Eye (tissue), 1 donor: ENCODE measurements at places on chromosomes 16 and 17.

GRCh38 chr16:88070341-88070740, 119.1 kb downstream of the BANP start:
- no peak for DNase-seq

DNA sequence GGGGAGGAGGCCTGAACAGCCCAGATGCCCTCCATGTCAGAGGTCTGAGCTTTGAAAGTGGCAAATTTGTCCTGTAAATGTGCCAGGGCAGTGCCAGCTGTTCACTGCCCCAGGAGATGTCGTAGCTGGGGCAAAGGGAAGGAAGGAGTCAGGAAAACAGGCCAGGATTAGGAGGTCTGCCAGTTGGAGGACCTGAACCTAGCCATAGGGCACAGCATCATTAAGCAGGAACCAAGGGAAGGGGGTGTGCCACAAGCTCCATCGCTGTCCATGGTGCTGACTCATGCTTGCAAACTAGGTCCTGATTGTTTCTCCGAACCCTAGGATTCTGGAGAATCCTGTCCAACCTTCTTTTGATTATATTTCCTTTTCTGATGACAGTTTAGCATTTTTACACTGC, 124.2 kb downstream of the TMEM132E start:
- peak; percentile 88 for DNase-seq

DNA sequence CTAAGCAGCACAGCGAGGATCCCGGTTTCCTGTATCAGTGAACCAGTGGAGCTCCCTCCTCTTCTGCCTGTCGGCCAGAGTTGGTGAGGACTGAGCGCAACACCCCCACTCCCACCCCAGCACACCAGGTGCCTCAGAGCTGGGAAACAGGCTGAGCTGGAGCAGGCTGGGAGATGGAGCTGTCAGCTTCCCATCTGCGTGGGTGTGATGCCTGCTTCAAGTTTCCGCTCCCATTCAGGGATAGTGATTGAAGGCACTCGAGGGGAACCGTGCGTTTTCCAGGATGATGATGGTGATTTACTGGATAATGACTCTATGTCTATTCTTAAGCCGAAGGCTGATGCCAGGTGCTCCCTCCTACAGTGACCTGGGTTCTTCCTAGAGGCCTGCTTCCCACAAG, 144.5 kb downstream of the TMEM132E start:
- DNase-seq: no peak

GRCh38 chr16:4182581-4183236, 59.2 kb downstream of the SRL start:
- no peak for DNase-seq

DNA sequence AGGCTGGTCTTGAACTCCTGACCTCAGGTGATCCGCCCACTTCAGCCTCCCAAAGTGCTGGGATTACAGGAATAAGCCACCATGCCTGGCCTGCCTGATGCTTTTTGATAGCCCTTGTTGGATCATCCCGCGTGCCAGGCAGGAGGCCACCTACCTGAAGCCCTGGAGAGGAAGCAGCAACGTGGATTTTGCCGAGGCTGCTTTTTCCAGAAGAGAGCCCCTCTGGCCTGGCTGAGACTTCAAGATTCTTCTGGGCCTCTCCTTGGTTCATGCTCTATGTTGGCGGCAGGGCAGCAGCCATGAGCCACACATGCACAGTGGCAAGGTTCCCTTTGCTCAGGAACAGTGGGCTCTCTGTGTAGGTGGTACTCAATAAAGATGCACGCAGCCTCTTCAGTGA, 11.5 kb downstream of the KATNB1 start:
- DNase-seq: no peak

GRCh38 chr16:57251352-57251751, 6.3 kb downstream of the ARL2BP start:
- DNase-seq: no peak

- DNase-seq: no peak
Observed at GRCh38 chr17:12637745-12638651, 27.7 kb upstream of the MYOCD start.

DNA sequence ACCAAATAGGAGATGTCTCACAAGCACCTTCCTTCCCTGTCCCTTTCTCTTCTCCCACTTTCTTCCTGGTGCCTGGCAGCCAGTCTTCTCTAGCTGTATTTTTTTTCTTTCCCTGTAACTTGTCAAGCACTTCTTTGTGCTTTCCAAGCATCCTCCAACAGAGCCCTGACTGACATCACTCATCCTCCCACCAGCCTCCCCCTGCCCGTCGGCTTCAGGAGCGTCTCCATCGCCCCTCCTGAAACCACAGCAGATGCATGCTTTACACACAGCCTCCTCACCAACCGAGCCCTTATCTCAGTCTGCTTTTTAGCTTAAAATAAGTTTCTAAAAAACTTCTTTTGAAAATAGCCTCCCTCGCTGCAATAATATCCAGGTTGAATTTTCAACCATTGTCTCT, 268.7 kb upstream of the CDH5 start:
- DNase-seq: peak; percentile 64

- peak; percentile 31 for DNase-seq
Observed at GRCh38 chr17:73841431-73842060, 197.3 kb upstream of the SDK2 start.

DNA sequence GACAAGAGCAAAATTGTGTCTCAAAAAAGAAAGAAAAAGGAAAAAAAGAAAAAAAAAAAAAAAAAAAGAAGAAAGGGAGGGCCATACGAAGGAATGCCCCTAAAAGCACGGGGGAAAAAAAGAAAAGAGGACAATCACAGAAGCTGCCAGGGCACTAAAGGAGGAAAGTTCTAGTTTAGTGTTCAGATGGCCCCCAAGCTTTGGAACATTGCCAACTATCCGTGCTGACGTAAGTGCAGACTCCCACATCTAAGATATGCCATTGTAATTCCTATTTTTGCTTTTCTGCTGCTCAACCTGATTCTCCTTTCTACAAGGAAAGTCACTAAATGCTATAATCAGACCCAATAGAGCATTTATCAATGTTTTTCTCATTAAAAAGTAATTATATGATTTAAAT, 842.1 kb downstream of the KCNJ2 start:
- DNase-seq: no peak

DNA sequence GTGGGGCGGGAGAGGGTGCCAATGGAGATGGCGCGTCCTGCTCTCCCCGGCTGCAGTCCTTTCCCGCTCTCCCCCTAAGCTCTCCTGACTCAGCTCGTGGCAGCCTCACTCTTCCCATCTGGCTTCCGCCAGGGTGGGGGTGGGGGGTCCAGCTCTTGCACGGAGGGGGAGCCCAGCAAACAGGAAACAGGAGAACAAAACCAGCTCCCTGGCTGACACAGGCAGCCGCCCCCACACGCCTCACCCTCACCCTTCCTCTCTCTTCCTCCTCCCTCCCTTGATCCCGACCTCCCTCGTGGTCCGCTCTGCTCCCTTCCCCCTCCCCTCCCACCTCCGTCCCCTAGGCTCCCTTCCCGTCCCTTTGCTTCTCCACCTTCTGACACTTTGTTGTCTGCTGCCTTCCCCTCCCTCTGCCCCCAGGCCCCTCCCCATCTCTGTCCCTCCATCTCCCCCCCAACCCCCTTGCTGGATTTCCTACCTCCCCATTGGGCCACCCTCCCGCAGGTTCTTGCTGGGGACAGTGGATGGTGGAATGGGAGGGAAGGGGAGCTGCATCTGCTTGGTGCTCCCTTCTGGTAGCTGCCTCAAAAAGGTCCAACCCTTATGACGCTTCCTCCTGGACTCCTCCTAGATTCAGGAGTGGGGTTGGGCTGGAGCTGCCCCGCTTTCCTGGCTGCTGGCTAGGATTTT, 23.7 kb downstream of the ARHGAP23 start:
- peak; percentile 79 for DNase-seq

- DNase-seq: no peak
Observed at GRCh38 chr16:47995354-47995753, 160.4 kb downstream of the ABCC12 start.
